ENCODE measurements at places on chromosomes 4 and X.

DNA sequence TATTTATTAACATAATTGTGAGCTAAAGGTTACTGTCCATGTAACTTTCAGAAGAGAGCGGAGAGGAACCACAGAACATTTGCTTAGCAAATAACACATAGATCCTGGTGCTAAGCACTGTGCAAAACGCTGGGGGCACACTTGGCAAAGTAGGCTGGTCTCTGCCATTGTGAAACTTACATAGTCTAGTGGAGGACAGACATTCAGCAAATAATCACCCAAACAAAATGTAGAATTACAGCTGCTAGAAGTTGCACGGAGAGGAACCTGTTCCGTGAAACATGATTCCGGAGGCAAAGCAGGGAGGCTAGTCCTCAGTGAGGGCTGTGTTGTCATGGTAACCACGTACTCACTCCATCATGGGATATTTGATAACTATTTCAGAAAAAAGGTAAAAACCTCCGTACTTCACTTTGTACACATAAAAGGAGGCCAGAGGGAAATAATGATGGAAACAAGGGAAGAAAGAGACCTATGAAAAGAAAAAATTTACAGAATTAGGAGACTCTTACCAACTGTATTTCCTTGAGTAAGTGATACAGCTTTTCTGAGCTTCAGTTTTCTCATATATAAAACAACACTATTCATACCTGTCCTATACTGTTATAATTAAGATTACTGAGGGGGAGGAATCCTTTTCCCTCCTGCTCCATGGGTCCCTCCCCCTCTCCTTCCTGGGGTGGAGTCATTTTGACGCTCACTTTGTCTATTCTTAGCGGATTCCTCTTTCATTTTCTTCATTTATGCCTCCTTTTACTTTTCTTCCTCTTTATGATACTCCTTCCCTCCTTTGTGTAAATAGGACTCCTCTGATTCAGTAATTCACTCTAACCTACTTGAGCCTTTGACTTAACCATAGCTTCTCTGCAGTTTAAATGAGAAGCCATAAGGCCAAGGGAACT, 825 bp upstream of the RASGEF1B start:
- peak; percentile 32 for ATAC-seq

- no peak for ATAC-seq
Measured at GRCh38 chr4:15443371-15444160, 15.7 kb downstream of the C1QTNF7 start.

DNA sequence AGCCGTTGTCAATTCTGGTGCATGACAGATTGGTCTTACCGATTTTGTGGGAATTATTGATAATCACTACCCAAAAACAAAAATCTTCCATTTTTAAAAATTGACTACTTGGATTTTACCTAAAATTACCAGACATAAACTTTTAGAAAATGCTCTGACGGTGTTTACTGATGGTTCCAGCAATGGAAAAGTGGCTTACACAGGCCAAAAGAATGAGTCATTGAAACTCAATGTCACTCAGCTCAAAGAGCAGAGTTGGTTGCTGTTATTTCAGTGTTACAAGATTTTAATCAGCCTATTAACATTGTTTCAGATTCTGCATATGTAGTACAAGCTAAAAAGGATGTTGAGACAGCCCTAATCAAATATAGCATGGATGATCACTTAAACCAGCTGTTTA, 23.0 kb upstream of the UGT2B17 start:
- no peak for ATAC-seq

GRCh38 chrX:12948495-12948894, 26.4 kb upstream of the TMSB4X start:
- ATAC-seq: no peak

DNA sequence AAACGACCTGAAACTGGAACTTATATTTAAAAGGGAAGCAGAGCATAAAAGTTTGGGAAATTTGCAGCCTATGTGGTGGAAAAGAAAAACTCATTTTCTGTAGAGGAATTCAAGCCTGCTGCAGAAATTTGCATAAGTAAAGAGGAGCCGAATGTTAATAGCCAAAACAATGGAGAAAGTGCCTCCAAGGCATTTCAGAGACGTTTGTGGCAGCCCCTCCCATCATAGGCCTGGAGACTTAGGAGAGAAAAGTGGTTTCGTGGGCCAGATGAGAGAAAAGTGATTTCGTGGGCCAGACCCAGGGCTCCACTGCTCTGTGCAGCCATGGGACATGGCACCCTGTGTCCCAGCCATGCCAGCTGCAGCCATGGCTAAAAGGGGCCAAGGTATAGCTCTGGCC, 361.9 kb downstream of the PCDH19 start:
- ATAC-seq: no peak

- ATAC-seq: no peak
Measured at GRCh38 chr4:4749137-4749536, 110.3 kb upstream of the MSX1 start.

DNA sequence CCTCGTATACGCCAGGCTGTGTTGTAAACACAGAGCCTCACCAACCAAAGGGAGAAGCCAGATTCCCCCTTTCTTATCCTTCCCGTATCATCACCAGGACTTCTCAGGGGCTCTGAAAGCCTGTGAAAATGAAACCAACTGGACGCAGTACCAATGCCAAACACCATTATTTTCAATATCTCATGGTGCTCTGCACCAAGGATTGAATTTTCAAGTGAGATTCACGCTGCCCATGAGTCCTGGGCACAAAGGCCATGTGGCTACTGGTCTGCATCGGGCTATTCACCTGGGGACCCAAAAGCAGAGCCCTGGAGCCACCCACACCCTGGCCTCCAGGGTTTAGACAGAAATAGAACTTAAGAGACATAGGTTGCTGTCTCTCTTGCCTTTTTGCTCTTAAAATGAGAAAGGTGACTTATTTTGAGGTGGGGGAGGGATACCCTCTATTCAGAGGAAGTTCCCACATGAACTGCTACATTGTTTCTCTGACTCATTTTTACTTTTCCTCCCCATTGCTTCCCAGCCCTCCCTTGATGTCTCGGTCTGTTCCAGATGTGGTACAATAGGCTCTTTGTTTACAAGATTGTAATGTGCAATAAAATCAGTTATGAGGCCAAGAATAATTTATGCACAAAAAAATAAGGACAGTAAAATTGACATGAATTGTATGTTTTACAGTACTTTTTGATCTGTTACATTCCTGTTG, 55.4 kb downstream of the MAML3 start:
- ATAC-seq: no peak

DNA sequence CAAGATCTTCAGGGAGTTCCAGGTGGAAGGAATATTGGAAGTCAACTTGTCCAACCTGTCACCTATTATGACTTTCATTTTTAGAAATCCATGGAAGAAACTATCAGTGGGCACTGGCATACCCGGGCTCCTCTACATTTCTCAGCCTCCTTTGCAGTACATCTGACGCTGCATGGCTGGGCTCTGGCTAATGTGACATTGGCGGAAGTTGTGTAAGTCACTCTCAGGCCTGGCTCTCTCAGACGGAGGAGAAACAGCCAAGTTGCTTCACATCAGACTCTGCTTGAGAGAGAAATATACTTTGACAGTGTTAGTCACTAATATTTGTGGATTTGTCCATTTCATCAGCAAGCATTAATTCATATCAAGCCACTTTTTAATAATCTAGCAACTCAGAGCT, 4.5 kb downstream of the DCHS2 start:
- ATAC-seq: no peak

- ATAC-seq: no peak
Measured at GRCh38 chr4:87079967-87080366, 140.5 kb downstream of the KLHL8 start.

GRCh38 chrX:132710656-132711155, 221.9 kb upstream of the MBNL3 start:
- ATAC-seq: no peak

DNA sequence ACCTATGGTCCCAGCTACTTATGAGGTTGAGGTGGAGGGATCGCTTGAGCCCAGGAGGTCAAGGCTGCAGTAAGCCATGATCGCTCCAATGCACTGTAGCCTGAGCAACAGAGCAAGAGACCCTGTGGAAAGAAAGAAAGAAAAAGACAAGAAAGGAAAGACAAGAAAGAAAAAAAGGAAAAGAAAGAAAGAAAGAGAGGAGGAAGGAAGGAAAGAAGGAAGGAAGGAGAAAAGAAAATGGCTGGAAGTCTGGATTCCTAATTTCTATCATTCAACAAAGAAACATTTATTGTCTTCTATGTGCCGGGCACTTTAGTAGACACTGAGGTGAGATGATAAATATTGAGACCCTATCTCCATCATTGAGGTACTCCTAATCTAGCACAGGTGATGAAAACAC, 26.8 kb upstream of the BCORL1 start:
- ATAC-seq: no peak

DNA sequence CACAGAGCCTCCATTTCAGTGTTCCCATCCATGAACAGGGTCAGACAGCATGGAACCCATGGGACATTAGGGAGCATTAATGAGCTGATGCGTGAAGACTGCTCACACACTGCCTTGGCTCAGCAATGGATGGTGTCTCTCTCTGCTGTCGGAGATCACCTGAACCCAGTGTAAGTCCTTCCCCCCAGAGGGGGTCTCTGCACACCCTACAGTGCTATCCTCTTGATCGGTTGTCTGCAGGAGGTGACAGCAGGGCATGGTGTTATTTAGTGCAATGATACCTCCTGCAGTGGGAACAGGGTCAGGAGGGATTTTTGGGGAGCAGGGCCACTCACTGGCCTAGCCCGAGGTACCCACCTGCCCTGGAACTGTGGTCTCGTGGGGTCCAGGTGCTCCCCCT, 25.6 kb downstream of the APELA start:
- no peak for ATAC-seq

DNA sequence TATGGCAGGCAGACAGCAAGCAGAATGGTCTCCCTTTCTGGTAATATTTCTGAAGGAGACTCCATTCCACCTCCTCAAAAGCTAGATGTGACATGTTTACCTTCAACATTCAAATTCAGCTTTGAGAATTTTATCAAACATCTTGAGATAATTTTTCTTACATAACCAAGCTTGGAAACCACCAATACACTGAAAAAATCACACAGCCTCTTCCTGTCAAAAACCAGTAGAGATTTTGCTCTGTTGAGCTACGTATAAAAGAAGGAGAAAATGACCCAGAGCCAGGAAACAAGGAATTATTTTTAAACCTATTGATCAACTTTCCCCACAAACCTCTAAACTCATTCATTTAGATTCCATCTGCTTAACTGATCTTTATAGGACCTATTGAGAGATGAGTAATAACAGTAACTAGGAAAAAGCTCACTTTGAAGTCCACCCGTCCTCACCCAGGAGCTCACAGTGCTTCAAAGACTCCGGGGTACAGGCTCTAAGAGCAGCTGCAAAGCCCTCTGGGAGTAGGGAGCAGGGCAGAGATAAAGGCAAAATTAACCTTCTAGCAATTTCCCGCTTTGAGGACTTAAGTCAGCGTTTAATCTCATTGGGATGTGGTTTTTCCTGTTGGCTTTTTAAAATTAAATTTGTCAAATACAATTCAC, 318.2 kb upstream of the RASGEF1B start:
- ATAC-seq: no peak

Measured in activated CD4-positive, CD25-positive, alpha-beta regulatory T cell treated with anti-CD3 and anti-CD28 coated beads, Interleukin-2, amount 50 U/mL, for 24 hours (primary cell).